ENCODE measurements at places on chromosomes 7 and 10. TPM values are rescaled to one million over a fixed set of nuclear protein-coding genes. Genes with fewer than 3 reads are reported as not detected.
A peak's percentile ranks its signal among the peaks of the same experiment; 100 is the strongest.

The UBTD1 gene
- 21.6 TPM for total RNA-seq

The FZD8 gene
- 13.4 TPM for total RNA-seq

DNA sequence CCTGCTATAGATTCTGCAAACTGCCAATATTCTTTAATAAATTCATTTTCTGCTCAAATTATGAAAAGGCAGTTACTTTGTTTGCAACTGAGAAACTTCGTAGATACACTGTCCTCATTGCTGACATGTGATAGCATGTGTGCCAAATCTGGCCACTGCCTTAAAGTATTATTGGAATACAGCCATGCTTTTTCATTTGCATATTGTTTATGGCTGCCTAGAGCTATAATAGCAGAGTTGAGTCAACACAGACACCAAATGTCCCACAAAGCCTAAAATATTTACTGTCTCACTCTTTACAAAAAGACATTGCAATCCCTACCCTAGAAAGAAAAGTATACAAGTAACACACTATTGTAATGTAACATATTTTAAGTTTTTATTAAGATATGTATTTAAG lies 647.4 kb downstream of the XPNPEP1 start:
- no peak for DNase-seq

The TEX36 gene
- not detected for total RNA-seq

The PTF1A gene
- total RNA-seq: not detected

GRCh38 chr10:44387853-44388251 lies 3.0 kb upstream of the CXCL12 start:
- DNase-seq: no peak

DNA sequence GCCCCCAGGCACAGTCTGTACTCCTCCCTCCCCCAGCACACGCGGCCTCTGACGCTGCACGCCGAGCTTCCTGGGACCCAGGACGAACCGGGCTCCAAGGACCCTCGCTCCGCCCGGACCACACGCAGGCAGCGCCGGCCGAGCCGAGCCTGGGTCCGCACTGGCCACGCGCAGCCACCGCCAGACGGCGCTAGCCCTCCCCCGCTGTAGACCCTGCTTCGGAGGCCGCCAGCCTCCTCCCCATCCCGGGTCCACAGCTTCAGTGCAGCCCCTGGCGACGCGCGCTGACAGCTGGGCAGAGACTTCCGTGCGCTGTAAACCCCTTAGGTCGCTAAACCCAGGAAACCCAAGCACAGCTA lies 936 bp upstream of the TCERG1L start:
- no peak for DNase-seq

The STEAP1 gene
- 3.4 TPM for total RNA-seq

The GOLGA7B gene
- 0.12 TPM for total RNA-seq

DNA sequence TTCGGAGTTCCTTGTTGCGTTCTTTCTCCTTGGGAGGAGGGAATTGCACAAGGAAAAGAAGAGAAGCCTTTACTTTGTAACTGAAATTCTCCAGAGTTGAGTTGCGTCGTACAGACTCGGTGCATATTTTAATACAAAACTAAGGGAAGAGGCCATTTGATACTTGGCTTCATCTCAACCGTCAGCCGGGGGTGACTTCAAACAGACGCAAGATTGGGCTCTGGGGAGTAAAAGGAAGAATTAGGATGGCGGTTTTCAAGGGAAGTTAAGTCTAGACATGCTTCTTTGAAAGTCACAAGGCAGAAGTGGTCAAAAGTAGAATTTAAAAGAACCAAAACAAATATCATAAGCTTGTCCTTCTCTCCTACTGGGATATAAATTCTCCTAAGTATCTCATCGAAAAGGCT lies 1.6 kb downstream of the PRR15 start:
- DNase-seq: peak; percentile 25

DNA sequence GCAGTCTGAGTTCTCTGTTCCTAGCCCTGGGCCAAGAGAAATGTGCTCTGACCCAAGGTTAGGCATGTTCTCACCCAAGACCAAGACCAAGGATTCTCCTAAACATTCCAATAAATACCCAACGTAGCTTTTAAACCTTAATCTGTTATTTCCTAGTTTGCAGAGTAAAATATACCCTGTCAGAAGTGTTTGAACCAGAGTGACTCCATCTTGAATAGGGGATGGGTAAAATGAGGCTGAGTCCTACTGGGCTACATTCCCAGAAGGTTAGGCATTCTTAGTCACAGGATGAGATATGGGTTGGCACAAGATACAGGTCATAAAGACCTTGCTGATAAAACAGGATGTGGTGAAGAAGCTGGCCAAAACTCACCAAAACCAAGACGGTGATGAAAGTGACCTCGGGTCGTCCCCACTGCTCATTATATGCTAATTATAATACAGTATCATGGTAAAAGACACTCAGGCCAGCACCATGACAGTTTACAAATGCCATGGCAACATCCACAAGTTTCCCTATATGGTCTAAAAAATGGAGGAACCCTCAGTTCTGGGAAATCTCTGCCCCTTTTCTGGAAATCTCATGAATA lies 27.7 kb downstream of the PLXNA4 start:
- DNase-seq: no peak

The RPEL1 gene
- total RNA-seq: 0.07 TPM

The ATOH7 gene
- total RNA-seq: 0.58 TPM

The ZNF33A gene
- total RNA-seq: 10.0 TPM

The NUTM2D gene
- 1.0 TPM for total RNA-seq

- no peak for DNase-seq
Measured at GRCh38 chr7:117218700-117219099, 104.2 kb downstream of the WNT2 start.

GRCh38 chr7:156386097-156386496 lies 254.5 kb upstream of the RNF32 start:
- DNase-seq: no peak

Data from epithelial cell of proximal tubule (primary cell).